Muscle of leg (tissue), 16 donors: ENCODE measurements at places on chromosomes 3 and 15.

- DNase-seq = peak; percentile 80
These were observed at the start of gene ERC2 for GRCh38 chr3:56468184-56469106. Gene ERC2 (minus strand): TSS chr3:56468467.

DNA sequence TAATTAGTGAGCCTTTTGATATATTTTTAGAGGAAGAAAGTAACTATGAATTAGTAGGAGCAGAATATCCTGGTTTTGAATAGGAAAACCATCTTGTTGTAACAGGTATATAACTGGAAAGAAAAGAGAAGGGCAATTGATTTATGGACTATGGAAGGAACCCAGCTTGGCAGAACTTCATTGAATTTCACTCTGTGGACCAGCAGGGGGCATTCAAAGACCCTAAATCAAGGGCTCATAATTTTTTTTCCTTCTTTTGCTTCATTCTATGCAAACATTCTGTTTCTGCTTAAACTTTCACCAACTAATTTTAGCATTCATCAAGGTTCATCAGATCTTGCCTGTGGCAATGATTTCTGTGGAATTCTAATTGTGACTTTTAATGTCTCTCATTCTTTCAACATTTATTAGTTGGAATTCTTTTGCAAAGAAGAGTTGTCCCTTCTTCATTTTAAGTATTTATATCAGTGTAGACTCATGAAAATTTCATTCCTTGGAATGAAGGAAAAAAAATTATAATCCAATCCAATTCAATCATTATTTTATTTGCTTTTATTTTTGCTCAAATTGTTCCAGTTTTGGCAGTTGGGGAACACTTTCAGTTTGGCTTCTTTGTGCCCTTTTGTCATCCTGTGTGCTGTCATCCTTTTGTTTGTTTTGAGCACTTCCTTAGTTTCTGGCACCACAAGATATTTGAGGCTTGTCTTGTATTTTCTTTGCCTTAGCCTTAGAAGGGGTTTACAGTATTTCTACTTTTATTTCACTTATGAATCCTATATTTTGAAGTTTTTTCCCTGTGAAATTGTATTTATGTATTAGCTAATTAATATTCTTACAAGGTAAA lies 30.4 kb downstream of the NXPE3 start:
- DNase-seq = peak; percentile 74

GRCh38 chr3:45693941-45694521 lies 4.8 kb downstream of the SACM1L start:
- no peak for DNase-seq

DNA sequence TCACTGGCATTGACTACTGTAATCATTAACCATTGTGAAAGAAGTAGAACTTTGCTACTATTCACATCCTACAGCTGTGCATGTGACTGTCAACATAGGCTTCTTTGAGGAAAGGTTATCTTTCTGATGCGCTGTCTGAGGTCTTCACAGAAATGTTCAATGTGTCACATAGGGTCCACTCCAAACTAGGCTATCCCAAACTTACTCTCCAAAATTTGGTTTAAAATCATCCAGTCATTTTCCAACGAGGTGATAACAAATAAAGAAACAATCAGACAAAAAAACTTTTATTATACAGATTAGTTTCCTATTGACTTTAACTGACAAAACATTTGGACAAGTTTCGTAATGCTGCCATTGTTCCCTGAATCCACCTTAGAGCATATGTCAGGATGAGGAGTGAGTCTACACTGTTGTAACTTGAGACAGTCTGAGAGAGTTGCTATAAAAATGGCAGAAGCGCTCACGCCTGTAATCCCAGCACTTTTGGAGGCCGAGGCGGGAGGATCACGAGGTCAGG lies 511.6 kb downstream of the PLOD2 start:
- DNase-seq = no peak

DNA sequence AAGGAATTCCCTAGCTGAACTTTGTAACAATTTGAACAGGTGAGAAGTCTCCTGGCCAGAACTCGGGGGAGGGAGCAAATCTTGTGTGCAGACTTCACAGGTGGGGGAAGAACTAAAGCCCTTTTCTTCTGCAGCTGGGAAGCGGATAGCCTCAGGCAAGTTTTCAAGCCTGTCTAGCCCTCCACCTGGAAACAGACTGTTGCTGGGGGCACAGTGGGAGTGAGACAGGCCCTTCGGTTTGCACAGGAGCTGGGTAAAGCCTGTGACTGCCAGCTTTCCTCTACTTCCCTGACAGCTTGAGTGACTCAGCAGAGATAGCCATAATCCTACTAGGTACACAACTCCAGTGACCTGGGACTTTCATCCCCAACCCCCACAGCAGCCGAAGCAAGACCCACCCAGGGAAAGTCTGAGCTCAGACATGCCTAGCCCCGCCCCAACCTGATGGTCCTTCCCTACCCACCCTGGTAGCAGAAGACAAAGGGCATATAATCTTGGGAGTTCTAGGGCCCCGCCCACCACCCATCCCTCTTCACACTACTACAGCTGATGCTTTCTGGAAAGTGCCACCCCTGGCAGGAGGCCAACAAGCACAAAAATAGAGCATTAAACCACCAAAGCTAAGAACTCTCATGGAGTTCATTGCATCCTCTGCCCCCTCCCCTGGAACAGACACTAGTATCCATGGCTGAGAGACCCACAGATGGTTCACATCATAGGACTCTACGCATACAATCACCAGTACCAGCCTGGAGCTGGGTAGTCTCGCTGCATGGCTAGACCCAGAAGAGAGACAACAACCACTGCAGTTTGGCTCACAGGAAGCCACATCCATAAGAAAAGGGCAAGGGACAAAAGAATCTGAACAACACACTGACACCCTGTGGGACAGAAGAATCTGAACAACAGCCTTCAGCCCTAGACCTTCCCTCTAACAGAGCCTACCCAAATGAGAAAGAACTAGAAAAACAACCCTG lies 479.0 kb downstream of the RAP2B start:
- no peak for DNase-seq

GRCh38 chr15:64209680-64210334 lies 47.0 kb upstream of the PPIB start:
- DNase-seq = peak; percentile 63

- no peak for DNase-seq
These were observed 9.1 kb upstream of the CALML4 start for GRCh38 chr15:68213991-68214837.

GRCh38 chr3:119639494-119640350 lies 20.7 kb downstream of the POPDC2 start:
- DNase-seq = no peak

- DNase-seq = no peak
These were observed 12.0 kb upstream of the DAPK2 start for GRCh38 chr15:64058279-64058678.

GRCh38 chr3:126474498-126475412 lies 936 bp downstream of the ZXDC start:
- peak; percentile 60 for DNase-seq

DNA sequence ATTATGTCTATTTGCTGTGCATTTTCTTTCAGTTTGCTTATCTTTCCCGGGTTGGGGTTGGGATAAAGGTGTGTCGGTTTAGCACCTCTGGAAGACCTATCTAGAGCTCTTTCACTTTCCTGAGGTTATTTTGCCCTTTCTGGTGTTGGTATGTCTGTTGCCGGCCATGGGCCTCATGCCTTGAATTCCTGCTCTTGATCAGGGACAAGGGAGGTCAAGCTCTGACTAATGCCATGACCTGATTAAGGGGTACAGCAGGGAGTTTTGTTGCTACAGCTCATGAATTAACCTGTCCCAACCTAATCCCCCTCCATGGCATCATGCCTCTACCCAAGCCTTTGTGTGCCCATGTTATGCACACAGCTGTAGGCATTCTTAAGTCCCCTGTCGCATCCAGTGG lies 70.5 kb upstream of the GOLGA6B start:
- DNase-seq = no peak

GRCh38 chr15:72365844-72366243 lies 10.0 kb downstream of the HEXA start:
- peak; percentile 43 for DNase-seq

GRCh38 chr3:98536456-98537017 lies 4.8 kb downstream of the GPR15 start:
- no peak for DNase-seq

DNA sequence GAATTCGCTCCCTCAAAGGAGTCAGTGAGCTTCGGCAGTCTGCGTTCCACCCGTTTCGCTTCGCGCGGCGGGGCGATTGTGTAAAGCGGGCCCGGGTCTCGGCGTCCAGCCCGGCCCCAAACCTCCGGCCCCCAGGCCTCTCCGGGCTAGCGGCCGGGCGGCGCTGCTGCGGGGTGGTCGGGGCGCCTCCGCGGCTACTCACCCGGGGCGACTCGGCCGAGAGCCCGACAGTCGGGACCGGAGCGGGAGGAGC lies 412 bp downstream of the CHDH start:
- DNase-seq = no peak

DNA sequence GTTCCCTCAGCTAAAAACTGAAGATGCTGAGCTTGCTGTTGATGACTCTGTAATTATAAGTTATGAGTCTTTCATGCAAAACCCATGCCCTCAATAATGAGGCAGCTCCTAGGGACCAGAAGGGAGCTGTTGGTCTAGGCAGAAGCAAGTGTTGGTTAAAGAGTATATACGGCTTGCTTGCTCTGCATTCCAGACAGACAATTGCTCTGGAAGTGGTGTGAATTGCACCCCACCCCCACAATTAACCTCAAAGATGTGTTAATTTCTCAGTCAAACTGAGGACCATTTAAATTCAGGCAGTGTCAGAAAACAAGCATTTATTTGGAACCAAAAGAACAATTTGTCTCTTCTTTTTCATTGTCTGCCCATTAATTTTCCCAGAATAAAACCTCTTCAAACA lies 163.5 kb upstream of the EOMES start:
- no peak for DNase-seq

- no peak for DNase-seq
These were observed 79.7 kb upstream of the ZNF280D start for GRCh38 chr15:56812961-56813360.

- no peak for DNase-seq
These were observed 27.2 kb downstream of the AQR start for GRCh38 chr15:34942363-34942762.

DNA sequence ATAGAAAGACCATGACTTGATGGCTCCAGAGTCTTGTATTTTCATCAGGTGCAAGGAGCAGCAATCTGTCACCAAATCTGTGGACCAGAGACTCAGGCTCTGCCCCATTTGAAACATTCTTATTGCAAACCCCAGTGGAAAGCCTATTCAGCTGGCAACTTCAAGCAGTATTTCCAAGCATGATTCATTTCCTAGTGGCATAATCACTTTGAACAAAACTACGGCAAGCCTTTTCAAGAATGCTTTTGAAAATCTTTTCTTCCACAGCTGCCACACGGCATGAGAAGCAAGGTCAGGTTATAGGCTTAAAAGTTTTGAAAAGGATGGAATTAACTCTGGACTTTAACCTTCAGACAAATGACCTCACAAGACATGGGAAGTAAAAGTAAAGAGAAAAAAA lies 122.0 kb upstream of the BFSP2 start:
- DNase-seq = no peak

DNA sequence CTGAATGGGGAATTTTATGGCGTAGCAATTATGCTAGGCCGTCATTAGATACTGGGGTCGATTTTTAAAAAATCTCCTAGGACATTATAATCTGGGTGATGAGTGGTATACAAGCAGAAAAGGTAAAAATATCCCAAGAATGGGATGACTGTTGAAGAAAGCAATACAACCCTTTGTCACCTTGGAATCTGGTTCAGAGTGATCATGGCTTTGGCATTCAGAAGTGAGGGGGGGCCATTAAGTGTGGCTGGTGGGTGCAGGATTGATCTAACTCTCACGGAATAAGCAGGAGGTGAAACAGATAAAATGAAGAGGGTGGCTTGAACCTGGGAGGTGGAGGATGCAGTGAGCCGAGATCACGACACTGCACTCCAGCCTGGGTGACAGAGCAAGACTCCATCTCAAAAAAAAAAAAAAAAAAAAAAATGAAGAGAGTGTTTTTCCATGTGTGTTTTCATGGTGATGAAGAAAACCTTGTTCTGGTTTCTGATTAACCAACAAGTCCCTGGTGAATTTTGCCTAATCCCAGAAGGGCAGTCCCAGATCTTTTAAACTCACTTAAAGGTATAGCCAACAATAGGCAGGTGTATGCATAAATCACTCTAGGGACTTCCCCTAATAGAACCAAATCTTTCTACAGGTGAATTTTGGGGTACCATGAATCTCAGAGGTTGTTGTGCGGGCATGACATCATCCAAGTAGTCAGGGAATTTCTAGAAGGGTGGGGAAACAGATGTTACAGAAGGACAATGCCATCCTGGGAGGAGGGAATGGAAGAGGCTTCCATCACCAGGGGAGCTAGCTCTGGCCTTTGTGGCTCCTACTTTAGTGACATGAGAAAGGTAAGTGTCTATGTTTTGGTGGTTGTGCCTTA lies 3.1 kb upstream of the RAD54L2 start:
- DNase-seq = no peak

- no peak for DNase-seq
These were observed 63.1 kb upstream of the MCTP2 start for GRCh38 chr15:94168250-94168649.

- DNase-seq = peak; percentile 79
These were observed 144.4 kb upstream of the IGF1R start for GRCh38 chr15:98503970-98504369.

DNA sequence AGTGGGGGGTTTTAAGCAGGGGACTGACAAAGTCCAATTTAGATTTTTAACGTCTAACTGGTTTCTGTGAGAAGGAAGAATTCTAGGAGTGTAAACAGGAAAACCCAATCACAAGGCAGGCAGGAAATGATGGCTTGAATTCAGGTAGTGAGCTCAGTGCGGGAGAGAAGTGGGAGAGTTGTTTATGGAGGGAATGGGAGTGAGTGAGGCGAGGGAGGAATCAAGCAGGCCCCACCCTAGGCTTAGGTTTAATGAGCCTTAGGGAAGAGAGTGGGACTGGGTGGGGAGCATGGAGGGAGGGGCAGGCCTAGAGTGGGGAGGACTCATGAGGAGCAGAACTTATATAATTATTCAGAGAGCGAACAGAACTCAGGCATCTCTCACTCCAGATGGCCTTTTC lies 17.9 kb downstream of the VIPR1 start:
- DNase-seq = no peak

- DNase-seq = peak; percentile 50
These were observed 107.1 kb downstream of the DGKG start for GRCh38 chr3:186254676-186255650.

DNA sequence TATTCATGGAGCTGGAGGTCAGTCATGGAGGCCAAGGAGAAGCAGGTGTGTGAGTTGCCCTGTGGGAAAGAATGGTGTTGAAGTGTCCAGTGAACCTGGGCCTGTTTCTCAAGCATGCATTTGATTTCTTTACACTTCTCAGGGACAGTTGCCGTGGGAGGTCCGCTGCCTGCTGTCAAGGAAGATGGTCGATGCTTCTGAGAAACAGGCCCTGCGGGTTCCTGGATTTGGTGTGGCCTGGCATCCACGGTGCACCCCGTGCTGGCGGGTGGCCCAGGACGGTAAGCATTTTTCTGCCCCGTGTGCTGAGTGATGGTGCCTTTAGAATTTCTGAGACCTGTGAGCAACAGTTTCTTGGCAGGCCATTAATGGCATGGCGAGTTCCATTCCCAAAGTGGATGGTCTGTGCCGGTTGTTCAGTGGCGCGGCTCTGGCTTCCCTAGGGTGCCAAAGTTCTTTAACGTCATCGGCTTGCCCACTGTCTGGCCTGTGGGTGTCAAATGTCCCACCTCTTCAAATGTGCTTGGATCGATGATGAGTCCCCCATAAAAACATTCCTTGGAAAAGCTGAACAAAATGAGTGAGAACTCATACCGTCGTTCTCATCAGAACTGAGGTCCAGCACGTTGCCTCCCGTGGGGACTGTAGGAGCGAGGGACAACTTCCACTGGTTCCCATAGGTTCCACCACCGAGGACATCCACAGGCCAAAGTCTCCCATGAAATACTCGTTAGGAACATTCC lies 107.2 kb downstream of the SNRPN start:
- no peak for DNase-seq
